ENCODE measurements at places on chromosomes 6 and 20.

DNA sequence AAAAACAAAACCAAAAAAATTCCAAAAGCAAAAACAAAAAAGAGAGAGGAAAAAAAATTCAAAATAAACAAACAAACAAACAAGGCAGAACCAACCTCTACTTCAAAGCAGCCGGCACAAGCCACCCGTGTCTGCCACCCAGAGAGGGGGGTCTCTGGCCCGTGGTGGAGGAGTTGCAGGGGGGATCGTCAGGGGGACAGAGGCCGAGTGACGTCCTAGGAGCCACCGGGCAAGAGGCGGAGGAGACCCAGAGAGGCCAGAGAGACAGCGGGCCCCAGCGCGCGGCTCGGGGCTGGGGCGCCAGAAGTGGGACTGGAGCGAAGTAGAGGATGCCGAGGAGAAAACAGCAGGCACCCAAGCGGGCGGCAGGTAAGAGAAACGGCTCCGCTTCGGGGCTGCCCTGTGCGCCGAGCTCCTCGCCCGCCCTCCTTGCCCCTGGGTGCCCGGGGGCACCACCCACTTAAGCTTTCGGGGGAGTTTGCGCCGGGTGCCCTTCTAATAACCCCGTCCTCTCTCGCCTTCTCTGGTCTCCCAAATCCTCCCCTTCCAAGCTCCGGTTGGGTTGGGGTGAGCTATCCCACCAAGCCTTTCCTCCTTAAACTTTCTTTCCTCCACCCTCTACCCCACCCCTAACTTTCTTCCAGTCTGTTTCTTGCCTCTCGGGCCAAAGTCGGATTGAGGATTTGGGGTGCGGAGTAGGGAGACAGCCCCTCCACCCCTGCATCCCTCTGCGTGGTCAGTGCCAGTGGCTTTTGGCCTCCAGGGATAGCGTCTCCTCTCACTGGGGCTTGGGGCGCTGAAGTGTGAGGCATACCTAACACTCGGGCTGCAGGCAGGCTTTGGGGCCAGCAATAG, 1.0 kb downstream of the TSHZ2 start:
- DNase-seq, result peak; percentile 32

- no peak for DNase-seq
Measured at GRCh38 chr20:45752746-45753145, 30.6 kb downstream of the SPINT4 start.

DNA sequence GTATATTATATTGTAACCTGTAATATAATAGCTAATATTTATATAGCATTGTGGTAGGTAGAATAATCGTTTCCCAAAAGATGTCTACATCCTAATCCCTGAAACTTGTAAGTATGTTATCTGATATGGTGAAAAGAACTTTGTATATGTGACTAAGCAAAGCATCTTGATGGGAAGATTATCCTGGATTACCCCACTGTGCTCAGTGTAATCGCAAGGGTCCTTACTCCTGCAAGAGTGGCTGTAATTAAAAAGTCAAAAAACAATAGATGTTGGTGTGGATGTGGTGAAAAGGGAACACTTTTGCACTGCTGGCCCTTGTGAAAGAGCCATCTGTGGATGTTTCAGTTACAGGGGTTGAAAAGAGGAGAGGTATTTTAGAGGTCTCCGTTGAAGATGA, 95.2 kb downstream of the EDN1 start:
- no peak for DNase-seq

DNA sequence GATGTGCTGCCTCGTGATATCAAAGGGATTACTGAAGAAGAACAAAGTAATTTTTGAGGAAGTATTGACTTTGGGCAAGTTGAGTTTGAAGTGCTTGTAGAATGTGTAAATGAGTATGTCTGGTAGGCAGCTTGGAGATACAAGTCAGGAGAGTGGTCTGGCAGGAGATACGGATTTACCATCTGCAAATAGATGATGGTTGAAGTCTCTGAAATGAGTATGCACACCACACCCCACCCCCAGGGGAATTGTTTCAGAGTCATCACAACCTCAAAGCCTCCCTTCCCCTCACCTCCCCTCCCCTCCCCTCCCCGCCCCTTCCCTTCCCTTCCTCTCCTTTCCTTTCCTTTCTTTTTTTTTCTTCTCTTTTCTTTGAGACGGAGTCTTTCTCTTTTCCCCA, 16.4 kb upstream of the MCUR1 start:
- DNase-seq, result no peak

DNA sequence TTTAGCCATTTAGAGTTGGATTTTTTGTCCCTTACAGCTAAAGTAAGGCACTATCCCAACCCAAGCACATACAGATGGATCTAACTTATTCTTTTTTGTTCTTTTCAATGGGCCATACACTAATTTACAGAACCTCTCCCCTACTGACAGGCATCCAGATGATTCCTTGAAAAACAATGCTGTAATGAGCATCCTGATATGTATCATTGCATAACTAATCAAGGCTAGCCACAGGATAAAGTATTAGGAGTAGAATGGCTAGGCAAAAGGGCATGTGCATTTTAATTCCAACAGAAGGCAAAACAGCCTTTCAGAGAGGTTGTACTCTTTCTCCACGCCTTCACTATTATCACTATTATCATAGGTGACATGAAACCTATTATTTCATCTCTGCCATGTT, 54.1 kb downstream of the ELOVL5 start:
- DNase-seq, result no peak

DNA sequence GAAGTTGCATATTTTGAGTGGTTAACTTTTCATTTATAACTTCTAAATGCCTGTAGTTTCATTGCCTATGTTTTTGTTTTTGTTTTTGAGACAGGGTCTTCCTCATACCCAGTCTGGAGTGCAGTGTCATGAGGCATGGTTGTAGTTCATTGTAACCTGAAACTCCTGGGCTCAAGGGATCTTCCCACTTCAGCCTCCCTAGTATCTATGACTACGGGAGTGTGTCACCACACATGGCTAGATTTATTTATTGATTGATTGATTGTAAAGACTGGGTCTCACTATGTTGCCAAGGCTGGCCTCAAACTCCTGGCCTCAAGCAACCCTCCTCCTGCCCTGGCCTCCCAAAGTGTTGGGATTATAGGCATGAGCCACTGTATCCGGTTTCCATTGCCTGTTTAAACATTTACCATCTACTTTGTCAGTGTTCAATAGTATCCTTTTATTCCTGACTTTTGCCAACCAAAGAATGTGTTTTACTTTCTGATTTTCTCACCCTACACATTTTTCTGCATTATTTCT, 144.6 kb downstream of the CDKAL1 start:
- DNase-seq, result no peak

DNA sequence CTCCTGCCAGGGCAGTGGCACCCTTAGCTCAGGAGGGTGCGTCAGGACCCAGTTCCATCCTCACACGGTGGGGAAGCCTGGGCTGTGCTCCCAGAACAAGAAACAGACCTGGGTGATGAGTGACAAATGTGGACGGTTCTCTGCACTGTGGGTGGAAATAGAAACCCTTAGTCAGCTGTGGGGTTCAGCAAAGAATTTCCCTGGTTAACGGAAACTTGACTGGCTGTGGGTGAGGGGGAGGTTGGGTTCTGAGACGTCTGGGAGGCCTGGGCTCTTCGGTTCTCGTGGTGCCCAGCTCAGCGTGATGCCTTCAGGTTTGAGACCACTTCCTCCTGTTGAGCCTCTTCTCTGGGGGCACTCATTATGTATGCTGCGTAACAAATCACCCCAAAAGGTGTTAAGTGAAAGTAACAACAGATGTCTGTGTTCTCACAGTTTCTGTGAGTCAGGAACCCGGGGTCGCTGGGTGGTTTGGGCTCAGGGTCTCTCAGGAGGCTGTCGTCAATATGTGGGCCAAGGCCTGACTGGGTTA, 53.1 kb upstream of the FAM83D start:
- peak; percentile 62 for DNase-seq

- DNase-seq, result no peak
Measured at GRCh38 chr20:34324541-34324940, 21.4 kb upstream of the AHCY start.

DNA sequence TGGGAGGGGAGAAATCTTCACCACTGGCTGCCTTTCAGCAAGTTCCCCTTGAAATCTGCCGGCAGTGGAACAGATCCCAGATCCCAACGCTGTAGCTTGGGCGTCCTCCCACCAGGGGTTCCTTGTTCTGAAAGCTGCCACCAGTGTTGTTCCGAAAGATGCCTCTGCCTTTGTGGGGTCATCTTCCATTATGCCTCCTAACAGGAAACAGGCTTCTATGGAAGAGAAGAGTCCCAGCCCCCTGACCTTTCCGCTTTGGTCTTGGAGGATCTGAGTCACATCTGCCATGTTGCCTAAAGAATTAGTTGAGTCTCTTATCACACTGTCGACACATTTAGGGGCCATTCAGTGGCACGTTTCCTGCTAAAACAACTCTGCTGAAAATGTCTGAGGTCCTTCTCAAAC, 57.5 kb upstream of the NFATC2 start:
- no peak for DNase-seq

DNA sequence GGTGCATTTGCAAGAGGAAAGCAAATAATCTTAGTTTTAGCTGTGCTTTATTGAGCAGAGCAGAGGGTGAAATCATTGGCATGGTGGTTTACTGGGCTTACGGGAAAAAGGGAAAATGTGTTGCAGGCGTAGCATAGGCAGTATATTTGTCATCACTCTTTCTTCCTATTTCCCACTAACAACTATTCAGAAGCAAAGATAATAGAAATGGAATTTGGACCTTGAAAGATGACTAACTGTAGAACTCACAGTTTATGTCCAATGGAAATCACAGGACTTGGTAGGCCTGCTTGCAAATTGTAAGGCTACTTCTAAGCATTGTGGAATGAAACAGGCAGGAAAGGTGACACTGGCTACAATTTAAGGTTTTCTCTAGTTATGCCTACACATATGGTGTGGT, 611.9 kb upstream of the MAN1A1 start:
- DNase-seq, result no peak
